ENCODE measurements at places on chromosomes 5 and 9.

DNA sequence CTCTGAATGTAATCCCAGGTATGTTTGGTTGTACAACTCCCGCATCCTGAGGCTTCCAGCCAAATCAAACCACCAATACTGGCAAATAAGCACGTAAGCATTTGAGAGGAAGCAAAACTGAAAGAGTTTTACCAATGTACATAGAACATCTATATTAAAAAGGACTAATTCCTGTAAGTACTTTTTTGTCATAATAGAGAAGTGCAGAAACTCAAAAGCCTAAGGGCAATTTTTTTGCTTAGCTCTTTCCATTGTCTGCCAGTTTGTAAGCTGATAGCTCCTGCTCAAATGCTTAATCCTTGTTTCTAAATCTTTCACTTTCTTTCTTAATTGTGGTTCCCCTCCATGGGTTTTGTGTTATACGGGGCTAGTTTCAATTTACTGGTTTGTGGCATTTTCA lies 1151.8 kb downstream of the CDH12 start:
- no peak for DNase-seq

DNA sequence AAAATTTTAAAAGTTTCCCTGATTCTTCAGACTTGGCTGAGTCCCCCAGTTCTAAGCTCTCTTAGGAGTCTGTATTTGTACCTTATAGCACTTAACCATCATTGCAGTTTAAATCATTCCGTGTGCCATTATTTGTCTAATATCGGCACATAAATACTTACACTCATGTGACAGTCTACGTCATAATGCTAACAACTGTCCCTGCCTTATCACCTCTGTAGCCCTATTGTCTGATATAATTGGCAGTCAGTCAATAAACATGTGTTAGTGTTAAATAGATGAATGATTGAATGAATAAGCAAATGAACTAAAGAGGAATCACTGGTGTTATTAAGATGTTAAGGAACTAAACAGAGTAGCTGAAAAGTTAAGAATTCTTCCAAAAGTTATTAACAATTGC lies 287.8 kb downstream of the EBF1 start:
- DNase-seq = no peak

GRCh38 chr9:102072059-102072764 lies 333.8 kb upstream of the GRIN3A start:
- DNase-seq = peak; percentile 8

DNA sequence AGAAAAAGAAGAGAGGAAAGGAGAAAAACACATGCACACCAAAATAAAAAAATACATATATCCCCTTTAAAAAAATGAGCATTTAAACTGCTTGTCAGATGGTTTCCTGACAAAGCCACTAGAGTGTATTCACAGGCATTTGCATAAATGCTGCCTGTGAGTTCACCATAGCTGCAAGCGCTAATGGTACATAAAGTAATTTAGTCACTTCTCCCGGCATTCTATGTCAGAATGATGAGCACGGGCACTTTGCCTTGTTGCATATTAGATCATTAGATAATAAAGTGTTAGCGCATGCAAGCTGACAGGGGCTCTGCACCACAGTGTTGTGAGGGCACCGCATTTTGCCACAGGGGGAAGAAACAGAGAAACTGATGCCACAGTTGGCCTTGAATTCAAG lies 280.6 kb downstream of the EBF1 start:
- no peak for DNase-seq

- DNase-seq = no peak
These were observed 6.8 kb downstream of the SPOCK1 start for GRCh38 chr5:137492331-137492730.

GRCh38 chr9:97440160-97440559 lies 28.3 kb downstream of the TDRD7 start:
- no peak for DNase-seq

- no peak for DNase-seq
These were observed 51.5 kb upstream of the RNU6ATAC start for GRCh38 chr9:134215699-134216448.

DNA sequence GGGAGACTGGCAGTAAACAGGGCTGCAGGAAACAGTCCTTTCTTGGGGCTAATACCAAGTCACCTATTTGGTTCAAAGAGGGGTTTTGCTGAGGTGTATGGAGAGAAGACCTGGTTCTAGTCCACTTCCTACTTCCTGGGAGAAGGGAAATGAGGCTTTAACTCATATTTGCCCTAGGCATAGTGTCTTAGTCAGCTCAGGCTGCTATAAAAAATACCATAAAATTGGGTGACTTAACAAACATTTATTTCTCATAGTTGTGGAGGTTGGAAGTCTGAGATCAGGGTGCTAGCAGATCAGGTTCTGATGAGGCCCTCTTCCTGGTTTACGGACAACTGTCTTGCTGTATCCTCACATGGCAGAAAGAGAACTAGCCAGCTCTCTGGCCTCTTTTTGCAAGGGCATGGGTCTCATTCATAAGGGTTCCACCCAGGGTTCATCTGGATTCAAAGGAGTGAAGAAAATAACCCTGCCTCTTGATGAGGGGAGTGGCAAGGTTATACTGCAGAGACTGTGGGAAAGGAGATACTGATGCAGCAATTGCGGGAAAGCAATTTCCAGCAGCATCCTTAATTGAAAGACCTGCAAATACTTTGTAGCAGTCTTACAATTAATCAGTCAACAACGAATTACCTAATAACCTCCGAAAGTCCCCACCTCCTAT lies 40.5 kb downstream of the ANKDD1B start:
- no peak for DNase-seq

GRCh38 chr5:172952034-172952511 lies 7.2 kb upstream of the RPL26L1 start:
- no peak for DNase-seq

GRCh38 chr5:77486344-77486962 lies 5.7 kb downstream of the WDR41 start:
- DNase-seq = no peak

GRCh38 chr5:155021842-155022241 lies 8.3 kb downstream of the KIF4B start:
- DNase-seq = no peak

DNA sequence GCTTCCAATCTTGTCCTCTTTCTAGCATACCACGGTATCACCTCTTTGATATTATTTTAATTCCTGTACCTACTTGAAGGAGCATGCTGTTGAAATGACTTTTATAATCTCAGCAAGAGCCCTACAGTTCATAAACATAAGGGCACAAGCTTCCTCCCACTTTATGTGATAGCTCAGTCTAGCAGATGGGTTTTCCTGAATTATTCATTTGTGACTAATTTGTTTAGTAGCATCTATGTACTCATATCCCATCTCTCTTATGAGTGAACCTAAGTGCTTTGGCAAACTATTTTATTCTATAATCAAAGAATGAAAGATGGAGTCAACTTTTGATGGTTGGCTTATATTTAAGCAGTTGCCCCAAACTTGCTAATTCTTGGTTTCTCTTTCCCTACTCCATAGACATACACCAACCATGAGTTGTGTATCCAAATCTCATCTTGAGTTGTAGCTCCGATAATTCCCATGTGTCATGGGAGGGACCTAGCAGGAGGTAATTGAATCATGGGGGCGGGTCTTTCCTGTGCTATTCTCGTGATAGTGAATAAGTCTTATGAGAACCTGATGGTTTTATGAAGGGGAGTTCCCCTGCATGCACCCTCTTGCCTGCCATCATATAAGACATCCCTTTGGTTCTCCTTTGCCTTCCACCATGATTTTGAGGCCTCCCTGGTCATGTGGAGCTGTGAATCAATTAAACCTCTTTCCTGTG lies 17.7 kb downstream of the TXNDC8 start:
- DNase-seq = no peak

GRCh38 chr9:117405950-117406705 lies 8.7 kb downstream of the ASTN2 start:
- no peak for DNase-seq

GRCh38 chr9:134030821-134031470 lies 5.7 kb downstream of the BRD3OS start:
- DNase-seq = no peak

DNA sequence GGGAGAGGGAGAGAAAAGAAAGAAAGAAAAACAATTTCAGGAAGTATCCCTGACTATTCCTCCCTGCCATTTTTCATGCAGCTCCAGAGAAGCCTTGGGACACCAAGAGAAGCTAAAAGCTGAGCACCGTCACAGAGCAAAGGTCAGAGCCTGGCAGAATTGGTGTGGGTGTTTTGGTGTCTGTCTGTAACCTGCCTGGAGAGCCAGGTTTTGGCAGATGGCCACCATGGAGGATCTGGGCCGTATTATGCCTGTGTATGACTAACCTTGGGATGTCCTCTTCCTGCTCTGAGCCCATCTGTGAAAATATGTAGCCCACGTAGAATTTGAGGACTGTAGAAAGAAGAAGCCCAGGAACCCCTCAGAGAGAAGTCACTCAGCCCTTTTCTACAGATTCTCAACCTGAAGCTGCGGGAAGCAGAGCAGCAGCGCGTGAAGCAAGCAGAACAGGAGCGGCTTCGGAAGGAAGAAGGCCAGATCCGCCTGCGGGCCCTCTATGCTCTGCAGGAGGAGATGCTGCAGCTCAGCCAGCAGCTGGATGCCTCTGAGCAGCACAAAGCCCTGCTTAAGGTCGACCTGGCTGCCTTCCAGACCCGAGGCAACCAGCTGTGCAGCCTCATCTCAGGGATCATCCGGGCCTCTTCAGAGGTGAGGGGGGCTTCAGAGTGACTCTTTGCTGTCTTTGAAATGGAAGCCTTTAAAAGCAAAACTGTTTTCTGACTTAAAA lies 18.8 kb downstream of the GLE1 start:
- no peak for DNase-seq

DNA sequence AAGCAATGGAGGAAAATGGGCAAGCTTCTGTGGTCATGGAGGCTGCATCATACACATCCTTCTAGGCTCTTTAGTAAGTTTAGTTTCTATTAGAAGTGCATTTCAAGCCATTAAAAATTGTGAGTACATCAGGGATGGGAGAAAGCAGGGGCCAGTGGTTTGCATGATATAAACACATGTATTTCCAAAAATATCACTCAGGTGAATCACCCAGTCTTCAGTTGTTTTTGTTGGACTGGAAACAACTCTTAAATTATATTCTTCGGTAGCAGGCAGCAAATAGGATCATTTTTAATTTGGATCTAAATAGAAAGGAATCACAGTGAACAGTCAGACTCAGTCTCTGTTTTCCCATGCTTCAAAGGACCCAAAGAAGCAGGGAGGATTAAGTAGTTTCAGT lies 657.9 kb downstream of the TLR4 start:
- no peak for DNase-seq

DNA sequence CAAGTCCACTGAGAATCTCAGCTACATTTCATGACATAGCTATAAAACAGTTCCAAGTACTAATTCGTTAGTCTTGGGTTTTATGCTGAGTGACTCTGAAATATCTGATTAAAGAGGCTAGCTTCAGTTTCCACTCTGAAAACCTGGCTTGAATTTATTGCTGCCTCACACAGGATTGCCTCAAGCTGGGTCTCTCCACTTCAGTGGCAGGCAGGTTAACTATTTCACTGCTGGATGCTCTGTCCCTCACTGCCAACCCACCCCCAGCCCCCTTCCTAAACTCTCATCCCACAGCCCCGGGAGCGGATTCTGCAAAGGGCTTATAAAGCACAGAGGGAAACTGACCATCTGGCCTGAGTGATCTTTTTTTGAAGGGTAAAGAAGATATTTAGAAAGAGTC lies 318.3 kb downstream of the MLLT3 start:
- no peak for DNase-seq

GRCh38 chr9:123622711-123623241 lies 266.8 kb downstream of the CRB2 start:
- DNase-seq = no peak

DNA sequence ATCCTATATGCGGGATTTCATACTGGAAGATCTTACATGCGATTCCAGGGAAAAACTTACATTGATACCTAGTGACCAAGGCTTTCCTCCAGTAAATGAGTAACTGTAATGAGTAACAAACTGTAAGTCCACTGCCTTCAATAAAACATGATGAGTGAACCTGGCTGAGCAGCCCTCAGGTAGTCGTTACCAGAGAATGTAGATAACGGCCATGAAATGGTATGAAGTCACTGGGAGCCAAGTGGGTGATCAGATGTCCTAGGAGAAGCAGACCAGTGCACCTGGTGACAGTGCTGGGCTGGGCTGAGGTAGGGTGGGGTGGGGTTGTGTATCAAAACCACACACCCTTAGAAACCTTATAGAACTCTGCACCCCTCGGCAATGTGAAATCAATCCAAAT lies 203.6 kb downstream of the ALDH1A1 start:
- no peak for DNase-seq
